Stromal cell of bone marrow (primary cell): ENCODE measurements at places on chromosomes 4 and X.

GRCh38 chrX:7223271-7223670 lies 75.3 kb upstream of the PUDP start:
- no peak for DNase-seq

GRCh38 chr4:107755841-107756356 lies 35.9 kb upstream of the PAPSS1 start:
- DNase-seq, result no peak

DNA sequence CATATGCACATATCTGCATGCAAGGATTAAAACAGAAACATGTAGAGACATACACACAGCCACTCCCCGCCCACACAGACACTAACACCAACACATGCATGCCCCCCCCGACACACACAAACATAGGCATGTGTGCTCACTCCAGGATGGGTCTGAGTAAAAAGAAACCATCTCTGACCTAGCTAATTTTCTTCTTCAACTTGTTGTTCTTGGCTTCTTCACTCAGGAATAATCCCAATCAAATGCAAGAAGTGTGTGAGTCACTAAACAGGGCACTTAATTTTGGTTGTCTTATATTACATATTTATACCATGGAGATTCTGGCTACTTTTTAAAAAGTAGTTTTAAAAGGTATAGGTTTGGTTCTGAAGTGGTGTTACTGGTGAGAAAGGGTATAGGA lies 28.3 kb downstream of the ENOX2 start:
- peak; percentile 33 for DNase-seq

DNA sequence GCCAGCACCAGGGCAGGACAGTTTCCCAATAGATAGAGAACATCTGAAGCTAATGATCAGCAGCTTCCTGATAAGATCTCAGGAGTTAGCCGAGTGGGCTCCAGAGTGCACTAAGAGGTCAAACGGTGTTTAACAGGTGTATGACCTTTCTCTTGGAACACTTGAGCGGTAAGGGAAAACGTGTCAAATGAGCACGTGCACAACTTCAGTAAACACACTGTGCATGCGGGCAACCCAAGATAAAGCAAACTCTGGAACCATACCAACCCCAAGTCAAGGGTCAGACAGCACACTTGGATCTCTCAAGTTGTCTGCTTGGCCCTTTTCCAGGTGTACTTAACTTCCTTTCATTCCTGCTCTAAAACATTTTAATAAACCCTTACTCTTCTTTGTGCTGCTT lies 1941.5 kb upstream of the PCDH10 start:
- DNase-seq, result no peak

- DNase-seq, result no peak
Measured at GRCh38 chr4:70437197-70437596, 34.8 kb upstream of the MUC7 start.

DNA sequence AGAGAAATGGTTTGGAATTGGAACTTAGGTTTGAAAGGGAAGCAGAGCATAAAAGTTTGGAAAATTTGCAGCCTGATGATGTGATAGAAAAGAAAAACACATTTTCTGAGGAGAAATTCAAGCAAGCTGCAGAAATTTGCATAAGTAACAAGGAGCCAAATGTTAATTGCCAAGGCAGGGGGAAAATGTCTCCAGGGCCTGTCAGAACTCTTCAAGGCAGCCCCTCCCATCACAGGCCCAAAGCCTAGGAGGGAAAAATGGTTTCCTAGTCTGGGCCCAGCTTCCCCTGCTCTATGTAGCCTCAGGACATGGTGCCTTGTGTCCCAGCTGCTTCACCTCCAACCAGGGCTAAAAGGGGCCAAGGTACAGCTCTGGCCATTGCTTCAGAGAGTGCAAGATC lies 21.2 kb upstream of the DUSP21 start:
- DNase-seq, result no peak

DNA sequence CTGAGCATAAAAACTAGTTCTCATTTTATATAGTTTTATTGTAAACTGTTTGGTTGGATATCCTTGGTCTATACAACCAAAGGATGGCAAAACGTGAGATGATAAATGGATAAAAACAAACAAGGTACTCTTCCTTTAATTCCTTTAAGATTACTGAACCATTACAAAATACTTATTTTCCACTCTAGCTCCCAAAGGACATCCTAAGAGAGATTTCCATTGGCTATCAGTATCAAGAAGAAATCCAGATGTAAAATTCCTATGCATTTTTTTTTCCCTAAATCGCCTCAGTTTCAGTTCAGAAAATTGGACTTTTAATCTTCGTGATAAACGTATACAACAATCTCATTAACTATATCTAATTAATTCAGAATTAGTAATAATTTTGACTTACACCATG lies 2.3 kb downstream of the FBXL5 start:
- no peak for DNase-seq

DNA sequence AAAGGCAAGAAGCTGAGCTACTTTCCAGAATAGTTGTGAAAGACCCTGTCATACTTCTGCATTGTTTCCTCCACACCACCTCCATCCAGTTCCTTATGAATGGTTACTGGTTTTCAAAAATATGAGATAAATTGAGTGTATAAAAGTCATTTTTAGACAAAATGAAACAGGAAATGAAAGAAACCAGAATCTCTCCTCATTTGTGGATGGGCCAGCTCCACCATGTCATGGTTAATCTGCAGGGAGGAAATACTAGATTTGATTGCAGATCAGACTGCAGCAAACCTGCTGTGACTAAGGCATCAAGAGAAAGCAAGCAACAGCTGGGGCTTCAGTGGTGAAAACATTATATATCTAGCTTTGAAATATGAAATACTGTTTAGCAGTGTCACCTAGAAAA lies 23.8 kb downstream of the F9 start:
- DNase-seq, result no peak

DNA sequence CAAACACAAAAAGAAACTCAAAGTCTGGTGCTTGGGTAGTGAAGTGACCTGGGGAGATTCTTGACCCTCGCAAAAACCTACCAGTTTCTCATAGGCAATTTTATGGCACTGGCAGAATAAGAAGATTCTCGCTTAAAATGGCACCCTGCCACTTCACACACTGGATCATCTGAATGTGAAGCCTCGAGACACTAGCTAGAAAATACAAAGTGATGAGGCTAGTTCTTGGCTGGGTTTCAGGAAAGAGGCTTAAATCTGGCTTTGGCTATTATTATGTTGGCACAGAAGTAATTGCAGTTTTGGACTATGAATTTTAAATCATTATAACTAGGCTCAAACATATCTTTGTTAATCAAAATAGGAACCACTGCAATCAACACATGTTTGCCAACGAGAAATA lies 634.7 kb upstream of the BOD1L1 start:
- no peak for DNase-seq

DNA sequence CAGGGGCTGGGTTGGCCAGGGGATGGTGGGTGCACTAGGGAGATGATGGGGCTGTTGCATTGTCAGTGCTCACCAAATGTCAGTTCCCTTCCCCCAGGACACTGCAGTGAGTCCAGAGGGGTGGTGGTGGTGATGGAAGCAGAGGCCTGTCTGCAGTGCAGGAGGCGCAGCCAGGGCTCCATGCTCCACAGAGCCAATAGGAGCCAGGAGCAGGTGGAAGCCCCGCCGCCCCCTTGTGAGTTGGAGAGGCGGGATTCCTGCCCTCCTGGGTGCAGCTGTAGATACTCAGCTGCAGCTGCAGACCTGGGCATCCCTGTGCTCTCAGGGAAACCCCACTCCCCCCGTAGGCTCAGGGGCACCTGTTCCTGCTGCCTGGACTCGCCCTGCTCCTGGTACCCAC lies 284.7 kb downstream of the EVC2 start:
- no peak for DNase-seq

DNA sequence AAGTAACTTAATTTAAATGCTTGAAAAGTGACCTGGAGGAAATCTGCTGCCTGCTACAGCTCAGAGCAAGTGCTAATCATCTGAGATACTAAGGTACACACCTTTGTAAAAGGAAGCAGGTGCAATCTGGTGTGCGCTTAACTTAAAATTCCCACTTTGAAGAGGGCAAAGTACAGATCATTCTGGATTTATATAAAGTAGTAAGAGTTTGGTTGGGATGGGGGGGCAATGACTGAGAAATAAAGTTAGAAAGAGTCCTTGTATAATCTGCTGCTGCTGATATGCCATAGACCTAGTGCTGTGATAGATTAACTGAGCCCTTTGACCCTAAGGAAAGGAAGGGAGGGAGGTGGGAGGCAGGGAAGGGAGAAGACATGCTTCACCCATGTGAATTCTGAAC lies 141.0 kb downstream of the MTNR1A start:
- no peak for DNase-seq

DNA sequence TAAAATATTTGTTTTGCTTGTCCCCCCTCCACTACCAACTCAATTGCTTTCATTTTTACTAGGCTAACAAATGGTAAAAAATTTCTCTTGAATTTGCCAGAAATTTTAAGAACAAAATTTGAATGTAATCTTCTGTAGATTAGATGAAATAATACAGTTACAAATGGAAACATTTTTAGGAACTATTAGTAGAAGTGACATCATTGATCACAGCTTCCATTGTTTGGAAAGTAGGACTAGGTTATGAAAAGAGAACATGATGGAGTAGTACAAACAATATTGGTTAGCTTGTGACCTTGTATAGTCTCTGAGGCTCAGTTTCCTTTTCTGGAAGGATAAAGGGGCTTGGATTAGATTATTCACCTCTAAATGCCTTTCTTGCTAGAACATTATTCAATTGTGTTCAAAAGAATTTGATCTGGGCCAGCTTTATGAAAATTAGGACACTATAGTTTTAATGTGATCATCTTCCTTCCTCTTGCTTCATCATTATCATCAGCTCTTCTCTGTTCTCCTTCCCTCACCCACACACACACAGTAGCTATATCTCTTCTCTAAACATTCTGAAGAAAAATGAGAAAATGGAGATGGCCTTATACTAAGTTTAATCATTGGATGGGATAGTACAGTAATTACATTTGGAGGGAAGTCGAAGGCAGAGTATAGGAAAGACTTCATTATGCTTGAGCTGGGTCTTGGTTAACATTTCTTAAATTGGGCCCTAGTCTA lies 9.9 kb downstream of the MTMR1 start:
- DNase-seq, result no peak

DNA sequence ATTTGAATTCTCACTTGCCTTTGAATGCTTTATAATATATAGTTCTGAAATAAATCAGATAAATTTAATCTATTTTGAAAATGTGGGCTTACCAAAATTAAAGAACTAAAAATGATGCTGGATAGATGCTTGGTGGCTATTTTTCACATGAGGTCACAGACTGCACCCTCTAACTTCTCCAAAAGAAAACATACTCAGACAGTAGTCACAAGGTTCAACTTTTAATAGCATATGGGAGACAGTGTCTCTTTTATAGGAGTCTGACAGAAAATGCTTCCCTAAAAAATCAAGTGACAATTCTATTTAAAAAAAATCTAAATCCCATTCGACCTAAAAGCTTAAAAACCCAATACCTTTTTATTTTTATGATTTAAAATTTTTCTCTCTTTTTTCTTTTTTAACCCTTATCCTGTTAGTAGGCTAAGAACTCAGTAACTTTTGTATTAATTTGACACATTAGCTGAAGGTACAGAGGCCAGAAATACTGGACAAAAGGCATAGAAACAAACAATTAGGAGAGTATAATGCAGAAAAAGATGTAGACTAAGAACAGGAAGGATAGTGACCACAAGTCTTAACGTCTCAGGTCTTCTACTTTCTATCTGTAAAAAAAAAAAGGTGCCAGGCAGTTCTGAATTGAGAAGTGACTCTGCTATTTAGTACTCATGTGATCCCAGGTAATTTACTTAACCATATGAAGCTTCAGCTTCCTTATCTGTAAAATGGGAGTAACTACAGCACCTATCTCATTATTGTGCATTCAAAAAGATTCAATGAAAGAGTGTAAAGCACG lies 7.6 kb downstream of the TIGD4 start:
- no peak for DNase-seq

GRCh38 chr4:36467670-36468069 lies 186.3 kb downstream of the DTHD1 start:
- DNase-seq, result no peak

DNA sequence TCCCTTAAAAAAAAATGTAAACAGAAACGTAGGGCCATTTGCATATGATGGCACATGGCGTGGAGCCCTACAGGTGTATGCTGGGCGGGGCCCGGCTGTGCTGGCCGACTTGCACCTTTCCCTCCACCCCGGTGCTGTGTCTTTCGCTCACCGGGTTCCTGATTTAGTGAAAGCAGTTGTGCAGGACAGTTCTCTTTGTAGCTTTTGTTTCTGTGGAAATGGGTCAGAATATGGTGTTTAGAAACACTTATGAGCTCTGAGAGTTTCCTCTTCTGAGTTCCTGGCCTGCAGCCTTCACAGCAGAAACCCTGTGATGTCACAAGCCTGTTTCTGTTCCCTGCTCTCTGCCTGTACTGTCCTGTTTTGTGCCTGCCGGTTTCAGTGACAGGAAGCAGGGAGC lies 22.5 kb upstream of the MSANTD1 start:
- no peak for DNase-seq

GRCh38 chrX:130876226-130876625 lies 26.8 kb downstream of the ENOX2 start:
- DNase-seq, result no peak

- DNase-seq, result no peak
Measured at GRCh38 chr4:87545052-87545451, 15.9 kb upstream of the SPARCL1 start.

DNA sequence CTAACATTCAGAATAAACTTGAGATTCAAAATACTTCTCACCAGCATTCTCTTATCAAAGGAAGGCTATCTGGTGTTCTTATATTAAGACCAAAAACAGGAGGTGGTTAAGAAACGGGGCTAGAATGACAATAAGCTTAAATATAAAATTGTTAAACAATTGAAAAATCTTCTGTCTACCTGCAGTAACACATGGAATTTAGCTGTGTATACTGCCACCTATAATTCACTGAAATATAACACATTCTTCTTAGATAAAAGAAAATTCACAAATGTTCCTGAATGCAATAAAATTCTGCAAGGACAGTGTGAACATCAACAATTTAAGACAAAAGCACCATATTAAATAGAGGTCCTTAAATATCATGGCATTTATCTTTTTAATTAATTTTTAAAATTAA lies 11.5 kb upstream of the PCDH10 start:
- DNase-seq, result no peak

GRCh38 chr4:183906739-183907651 lies 1.9 kb downstream of the STOX2 start:
- DNase-seq, result no peak

DNA sequence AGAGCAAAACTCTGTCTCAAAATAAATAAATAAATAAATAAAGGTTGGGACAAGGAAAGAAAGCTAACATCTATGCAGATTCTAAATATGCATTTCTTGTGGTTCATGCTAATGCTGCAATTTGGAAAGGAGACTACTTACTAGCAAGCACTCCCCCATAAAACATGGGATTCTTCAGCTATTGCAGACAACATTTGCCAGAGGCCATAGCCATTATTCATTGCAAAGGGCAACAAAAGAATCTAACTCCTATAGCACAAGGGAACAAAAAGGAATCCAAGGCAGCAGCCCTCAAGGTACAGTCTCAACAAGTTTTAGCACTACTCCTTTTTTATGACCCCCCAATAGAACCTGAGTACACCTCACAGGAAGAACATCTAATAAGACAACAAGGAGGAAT lies 8.0 kb upstream of the HERC5 start:
- DNase-seq, result no peak

- DNase-seq, result no peak
Measured at GRCh38 chr4:28518561-28519165, 1658.0 kb downstream of the STIM2 start.
